ENCODE measurements at places on chromosomes 7 and 10. TPM values are rescaled to one million over a fixed set of nuclear protein-coding genes. Genes with fewer than 3 reads are reported as not detected.

Gene CXCL12
- total RNA-seq = 16.2 TPM

Gene PTER
- total RNA-seq = 9.1 TPM

Gene SPDYE1
- not detected for total RNA-seq

Gene SLC13A1
- not detected for total RNA-seq

Gene ANKRD30A
- total RNA-seq = not detected

Gene SLC16A9
- total RNA-seq = 1.2 TPM

Gene NANOS1
- under 0.01 TPM for total RNA-seq

Data from uterine smooth muscle cell (primary cell).